Amygdala (tissue), 56 donors: ENCODE measurements at places on chromosomes 13 and 19.

DNA sequence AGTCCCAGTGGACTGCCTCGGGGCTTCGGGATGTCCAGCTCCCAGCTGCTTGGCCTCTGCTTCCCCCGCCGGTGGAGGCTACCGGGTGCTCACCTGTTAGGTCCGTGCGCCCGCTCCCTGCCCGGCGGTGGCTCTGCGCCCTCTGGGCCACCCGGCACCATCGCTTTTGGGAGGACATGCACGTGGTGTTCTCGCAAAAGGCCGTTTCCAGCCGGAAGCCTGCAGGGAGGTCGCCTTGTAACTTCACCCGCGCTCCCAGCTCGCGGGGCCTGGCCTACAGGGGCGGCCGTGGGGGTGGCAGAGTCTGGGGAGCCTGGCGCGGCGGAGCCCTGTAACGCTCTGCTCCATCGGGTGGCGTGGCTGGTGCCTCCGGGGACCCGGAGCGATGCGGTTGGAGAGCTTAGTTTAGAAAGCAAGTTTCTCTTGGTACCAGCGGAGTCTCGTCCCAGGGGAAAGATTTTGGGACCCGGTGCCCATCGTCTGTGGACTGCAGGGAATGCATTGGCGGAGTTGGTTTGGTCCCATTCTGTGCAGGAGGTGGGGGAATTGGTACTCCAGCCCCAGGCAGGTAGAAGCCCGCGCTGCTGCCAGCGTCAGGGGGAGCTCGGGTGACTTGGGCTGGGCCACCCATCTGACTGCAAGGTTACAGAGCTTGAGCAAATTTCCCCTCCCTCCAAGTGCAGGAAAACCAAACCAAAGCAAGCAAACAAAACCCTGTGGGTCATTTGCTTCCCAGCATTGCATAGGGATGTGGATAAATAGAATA is 673 bp downstream of the SPATA13 start:
- DNase-seq: no peak

DNA sequence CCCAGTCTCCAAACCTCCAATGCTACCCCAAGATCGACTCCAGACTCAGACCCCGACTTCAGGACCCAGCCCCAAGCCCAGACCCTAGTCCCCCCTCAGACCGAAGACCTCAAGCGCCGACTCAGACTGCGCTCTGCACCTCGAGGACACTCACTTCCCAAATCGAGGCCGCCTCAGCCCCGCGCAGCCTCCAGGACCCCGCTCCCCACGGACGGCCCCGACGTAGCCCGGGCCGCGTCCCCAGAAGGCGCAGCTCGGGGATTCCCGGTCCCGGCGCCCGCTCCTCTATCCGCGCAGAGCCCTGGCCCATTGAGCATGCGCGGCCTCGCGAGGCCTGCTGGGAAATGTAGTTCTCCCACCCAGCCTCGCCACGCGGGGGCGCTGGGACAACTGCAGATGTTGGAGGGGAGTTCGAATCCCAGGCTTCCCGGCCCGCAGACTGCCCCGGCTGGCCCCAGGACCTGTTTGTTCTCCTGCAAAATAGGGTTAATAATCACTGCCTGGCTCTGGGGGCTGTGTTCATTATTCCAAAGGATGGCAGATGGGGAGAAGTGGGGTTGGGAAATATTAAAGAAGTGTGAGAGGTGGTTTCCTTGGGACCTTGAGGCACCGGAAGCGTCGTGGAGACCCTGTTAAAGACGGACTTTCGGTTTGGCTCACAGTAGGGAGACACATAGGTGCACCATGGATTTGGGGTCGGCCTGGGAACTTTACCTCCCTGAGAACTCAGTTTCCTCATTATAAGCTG is at the start of gene APBA3:
Gene APBA3 (minus strand): TSS at position 311 of the 748 bp plus-strand sequence. CDS start 1,428 bp downstream, outside the sequence.
- DNase-seq: peak; percentile 70

GRCh38 chr13:41974262-41974900 is 13.5 kb upstream of the VWA8 start:
- DNase-seq: no peak

DNA sequence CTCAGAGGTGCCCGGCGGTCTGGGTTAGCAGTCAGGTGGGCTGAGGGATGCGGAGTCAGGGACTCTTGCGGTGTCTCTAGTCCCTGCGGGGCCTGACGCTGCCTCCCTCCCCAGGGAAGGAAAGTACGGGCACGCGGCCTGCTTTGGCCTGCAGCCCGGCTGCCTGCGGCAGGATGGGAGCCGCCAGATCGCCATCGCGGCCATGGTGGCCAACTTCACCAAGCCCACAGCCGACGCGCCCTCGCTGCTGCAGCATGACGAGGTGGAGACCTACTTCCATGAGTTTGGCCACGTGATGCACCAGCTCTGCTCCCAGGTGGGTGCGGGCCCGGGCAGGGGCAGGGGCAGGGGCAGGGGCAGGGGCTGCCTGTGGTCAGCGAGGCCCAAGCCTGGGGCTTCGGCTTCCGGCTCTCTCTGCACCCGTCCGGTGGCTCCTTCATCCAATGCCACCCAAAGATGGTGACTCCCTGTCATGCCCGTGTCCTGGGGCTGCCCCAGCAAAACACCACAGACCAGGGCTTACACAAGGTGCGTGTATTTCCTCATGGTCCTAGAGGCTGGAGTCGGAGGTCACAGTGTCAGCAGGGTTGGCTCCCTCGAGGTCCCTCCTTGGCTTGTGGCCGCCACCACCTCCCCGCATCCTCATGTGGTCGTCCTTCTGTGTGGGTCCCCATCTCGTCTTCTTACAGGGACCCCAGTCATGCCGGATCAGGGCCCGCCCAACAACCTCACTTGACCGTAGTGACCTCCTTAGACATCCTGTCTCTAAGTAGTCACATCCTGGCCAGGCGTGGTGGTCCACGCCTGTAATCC is 11.3 kb upstream of the ZNF554 start:
- no peak for DNase-seq

DNA sequence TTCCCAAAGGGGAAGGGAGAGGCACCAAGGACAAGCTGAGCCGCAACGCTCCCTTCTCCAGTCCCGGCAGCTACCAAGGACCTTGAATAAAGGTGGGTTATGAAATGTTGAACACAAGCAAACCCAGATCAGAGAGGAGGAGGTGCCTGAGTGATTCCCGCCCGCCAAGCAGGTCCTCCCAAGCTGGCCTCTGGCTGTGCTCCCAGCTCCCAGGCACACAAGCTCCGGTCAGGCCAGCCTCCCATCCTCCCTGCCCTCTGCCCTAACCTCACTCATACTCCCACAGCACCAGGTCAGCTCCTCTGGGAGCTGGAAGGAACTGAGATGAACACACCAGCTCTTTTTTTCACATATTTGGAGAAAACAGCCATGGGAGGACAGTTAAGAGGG is 3.7 kb downstream of the NAPA start:
- no peak for DNase-seq

GRCh38 chr13:63093907-63094469 is 1678.3 kb upstream of the PCDH20 start:
- no peak for DNase-seq

GRCh38 chr13:39676315-39676876 is 20.9 kb downstream of the COG6 start:
- DNase-seq: no peak

- DNase-seq: no peak
Observed at GRCh38 chr13:49272296-49272695, 24.6 kb downstream of the CDADC1 start.

DNA sequence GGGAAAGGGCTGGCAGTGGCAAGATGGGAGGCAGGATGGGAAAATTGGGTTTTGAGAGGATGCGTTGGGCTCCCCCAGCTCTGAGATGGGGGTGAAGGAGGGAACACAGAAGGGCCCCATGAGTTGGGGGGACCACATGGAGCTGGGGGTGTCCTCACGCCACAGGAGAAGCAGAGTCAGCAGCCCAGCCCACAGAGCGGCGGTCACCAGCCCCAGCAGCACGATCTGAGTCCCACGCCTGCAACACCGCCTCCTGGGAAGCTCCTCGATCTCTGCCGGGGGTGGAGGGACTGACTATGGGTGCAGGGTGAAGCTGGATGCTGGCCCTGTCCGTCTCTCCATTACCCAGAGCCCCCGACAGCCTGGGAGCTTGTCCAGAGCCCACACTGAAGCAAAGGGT is 3.3 kb downstream of the FCER2 start:
- DNase-seq: no peak

DNA sequence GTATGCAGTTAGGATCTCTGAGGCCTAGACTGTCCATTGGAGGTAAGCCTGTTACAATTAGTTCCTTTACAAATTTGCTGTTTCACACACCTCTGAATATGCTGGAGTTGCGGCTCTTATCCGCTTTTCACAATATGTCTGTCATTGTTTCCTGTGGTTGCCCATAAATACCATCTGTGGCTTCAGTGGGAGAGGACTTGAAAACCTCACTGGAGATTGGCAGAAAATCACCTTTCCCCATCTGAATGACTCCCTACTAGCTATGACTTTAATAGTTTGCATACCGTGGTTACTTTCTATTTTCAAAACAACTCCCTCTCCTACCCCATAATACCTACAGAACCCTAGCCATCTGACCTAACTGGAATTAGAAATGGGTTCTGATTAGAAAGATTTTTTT is 454.3 kb downstream of the PCDH17 start:
- DNase-seq: no peak

DNA sequence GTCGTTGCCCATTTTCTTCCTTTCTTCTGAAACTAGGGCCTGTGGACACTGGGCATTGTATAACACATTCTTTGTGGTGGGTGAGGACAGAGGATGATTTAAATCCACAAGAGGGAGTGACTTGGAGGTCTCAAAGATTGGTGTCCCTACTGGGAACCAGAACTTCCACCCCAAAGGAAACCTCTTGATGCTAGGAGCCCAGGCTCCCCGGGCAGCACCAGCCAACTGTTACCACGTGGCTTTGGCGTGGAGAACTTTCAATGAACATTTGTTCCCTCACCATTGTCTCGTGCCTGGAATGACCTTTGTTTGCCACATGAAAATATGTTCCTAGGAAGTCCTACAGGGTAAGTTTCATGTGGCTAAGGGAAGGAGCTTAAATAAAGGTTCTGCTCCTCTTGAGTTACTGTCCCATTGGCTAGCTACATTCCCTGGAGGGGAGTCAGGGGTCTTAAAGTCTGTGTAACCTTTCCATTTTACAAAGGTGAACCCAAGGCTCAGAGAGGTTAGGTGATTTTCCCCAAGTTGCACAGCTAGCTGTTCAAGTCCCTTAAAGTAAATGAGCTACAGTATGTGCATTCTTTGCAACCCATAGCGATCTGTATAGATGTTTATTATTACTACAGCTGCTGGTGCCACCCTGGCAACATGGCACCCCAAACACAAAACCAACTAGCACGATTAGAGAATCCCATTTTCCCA is 5.0 kb upstream of the CDX2 start:
- no peak for DNase-seq

- no peak for DNase-seq
Observed at GRCh38 chr13:46675016-46675415, 121.9 kb downstream of the ESD start.

GRCh38 chr13:21124852-21125251 is 51.5 kb downstream of the SKA3 start:
- DNase-seq: no peak

DNA sequence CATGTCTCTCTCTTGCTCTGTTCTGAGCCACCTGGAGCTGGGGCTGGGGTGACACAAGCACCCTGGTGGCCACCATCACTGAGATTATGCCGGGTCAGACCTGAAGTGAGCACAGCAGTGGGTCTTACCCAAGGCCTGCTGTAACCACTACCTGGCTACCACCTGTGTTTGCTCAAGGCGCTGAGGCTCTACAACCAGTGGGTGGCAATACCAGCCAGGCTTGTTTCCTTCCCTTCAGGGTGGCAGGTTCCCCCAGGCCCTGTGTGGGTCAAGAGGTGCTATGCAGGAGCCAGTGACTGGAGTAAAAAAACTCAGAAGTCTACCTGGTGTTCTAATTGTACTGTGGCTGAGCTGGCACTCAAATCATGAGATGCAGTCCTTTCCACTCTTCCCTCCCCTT is 8.0 kb upstream of the ZNF443 start:
- DNase-seq: no peak

DNA sequence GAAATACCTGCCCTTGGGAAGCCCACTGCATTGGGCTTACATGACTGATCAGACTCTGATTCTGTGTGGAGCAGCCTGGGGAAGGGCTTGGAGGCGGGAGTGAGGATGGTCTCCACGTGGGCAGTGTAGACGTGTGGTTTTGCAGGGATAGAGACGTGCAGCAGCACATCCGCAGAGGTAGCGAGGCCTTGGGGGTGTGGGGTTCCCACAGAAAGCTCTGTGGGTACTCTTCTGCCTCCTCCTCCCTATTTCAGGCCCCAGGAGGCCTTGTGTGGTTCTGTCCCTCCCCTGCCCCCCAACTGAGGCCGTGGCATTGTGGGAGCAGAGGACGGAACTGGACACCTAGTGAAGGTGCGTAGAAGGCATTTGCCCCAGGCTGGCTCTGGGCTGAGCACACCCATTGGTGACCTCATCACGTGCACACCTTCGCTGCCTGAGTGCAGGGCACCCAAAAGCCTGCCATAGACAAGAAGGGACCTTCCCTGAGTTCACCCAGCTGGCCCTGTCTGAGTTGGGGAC is 28.9 kb downstream of the PPP1R37 start:
- no peak for DNase-seq

DNA sequence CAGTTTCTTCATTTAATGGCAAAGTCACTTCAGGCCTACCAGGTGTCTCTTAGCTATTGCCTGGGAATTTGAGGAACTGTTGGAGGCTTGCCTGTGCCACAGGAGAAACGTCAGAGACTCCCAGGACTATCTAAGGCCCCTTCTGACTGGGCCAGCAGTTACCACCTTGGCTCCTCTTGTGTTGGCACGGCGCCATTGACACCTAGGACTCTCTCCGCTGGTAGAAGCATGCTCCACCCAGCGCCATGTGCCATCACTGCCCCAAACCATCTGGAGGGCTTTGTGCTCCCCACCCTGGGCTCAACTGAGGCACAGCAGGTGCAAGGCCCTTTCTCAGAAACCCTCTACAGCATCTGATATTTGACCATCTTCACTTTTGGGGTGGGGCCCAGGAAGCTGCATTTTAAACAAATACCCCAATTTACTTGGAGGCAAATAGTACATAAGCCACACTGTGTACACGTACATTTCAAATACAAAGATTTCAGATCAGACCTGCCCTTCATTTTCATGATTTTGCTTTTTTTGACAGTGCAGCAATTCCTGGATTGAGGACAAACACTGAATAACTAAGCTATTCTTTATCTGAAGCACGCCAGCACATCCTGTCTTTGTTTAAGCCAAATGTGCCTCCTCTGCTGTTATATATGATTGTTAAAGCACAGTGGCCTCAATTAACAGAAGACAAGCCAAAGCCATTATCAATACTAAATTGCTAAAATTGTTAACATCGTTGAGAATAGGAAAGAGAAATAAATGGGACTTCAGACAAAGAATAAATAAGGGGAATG is 59.9 kb upstream of the TPP2 start:
- DNase-seq: no peak

- DNase-seq: no peak
Observed at GRCh38 chr13:40874138-40874779, 84.8 kb downstream of the SLC25A15 start.

DNA sequence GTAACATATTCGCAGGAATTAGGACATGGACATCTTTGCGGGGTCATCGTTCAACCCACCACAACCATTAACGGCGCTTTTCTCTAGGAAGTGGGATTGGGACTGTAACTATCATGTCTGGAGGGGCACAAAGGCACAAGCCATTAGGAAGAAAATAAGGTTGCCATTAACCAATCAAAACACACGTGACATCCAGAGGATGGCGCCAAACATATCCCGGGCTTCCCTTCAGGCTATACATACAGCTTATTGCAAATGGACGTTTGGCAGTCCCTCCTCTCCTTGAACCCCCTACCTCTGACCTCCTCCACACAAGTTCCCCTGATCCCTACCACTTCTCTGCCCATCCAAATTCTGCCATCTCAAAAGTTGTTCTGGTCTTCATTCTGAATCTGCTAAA is 26.6 kb upstream of the GSX1 start:
- DNase-seq: no peak
